ENCODE measurements at places on chromosomes 1 and 21.

- DNase-seq, result no peak
Observed at GRCh38 chr1:167543199-167543990, 10.2 kb downstream of the CREG1 start.

DNA sequence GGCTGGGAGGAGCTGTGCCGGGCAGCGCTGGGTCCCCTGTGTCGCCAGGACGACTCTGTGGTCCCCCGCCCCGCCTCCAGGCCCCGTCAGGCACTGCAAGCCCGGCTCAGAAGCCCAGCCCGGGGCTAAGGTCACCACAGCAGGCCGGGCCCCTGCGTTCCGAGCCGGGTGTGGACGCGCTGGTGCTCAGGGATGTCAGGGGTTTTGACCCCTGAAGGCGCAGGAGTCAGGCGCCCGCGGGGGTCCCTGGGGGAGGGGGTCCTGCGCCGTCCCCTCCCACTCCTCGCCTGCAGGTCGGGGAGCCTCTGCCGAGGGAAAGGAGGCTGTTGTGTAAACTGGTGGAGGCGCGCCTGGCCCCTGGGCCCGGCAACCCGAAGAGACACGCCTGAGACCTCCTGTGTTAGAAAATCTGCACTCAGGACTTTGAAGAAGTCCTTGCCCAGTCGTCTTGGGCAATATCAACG lies 23.7 kb upstream of the TMEM54 start:
- no peak for DNase-seq

- DNase-seq, result no peak
Observed at GRCh38 chr1:232249339-232249738, 380.6 kb downstream of the SIPA1L2 start.

DNA sequence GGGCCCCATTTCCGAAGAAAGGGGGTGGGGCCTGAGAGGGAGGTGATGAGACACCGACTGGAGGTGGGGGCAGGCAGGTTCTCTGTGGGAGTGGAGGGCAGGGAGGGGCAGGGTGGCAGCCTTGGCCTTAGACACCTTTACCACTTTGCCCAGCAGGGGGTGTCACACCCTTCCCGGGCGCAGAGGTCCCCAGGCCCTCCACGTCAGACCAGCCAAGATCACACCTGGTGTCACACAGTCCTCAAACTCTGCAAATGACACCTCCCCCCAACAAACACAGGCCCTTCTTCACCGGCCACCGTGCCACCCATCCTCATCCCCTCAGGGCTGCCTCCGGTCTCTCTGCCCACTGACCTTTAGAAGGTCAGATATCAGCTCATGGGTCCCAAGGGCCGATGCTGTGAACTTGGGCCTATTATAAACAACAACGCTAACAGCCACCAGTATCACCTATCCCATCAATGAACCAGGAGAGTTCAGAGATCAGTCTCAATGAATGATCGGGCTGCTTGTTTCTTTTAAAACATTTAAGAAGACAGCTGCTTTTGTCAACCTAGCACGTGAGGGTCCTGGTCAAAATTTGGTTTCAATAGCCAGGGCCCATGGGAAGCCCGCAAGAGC lies 103.9 kb downstream of the CASZ1 start:
- peak; percentile 53 for DNase-seq

DNA sequence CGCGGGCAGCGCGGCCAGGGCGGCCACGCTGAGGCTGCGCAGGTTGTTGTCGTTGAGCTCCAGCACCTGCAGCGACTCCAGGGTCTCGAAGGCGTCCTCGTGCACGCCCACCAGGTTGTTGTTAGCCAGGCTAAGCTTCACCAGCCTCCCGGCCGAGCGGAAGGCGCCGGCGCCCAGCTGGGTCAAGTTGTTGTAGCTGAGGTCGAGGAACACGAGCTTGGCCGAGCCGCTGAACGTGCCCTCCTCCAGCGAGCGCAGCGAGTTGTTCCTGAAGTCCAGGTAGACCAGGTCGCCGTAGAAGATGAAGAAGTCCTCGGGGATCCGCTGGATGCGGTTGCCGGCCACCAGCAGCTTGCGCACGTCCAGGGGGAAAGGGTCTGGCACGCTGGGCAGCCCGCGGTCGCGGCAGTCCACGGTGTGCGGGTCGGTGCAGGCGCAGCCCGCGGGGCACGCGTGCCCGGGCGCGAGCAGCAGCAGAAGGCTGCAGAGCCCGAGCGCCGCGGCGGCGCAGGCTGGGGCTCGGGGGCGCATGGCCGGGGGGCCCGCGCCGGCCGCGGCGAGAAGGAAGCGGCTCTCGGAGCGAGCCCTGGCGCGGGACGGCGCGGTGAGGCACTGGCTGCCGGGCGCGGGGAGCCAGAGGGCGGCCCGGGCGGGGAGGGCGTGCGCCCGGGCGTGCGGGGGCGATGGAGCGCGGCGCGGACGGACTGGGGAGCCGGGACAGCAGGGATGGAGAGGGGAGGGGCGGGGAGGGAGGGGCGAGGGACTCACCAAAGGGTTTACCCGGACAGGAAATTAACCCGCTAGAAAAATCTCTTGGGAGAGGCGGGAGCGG lies 524 bp downstream of the LRRC38 start:
- no peak for DNase-seq

DNA sequence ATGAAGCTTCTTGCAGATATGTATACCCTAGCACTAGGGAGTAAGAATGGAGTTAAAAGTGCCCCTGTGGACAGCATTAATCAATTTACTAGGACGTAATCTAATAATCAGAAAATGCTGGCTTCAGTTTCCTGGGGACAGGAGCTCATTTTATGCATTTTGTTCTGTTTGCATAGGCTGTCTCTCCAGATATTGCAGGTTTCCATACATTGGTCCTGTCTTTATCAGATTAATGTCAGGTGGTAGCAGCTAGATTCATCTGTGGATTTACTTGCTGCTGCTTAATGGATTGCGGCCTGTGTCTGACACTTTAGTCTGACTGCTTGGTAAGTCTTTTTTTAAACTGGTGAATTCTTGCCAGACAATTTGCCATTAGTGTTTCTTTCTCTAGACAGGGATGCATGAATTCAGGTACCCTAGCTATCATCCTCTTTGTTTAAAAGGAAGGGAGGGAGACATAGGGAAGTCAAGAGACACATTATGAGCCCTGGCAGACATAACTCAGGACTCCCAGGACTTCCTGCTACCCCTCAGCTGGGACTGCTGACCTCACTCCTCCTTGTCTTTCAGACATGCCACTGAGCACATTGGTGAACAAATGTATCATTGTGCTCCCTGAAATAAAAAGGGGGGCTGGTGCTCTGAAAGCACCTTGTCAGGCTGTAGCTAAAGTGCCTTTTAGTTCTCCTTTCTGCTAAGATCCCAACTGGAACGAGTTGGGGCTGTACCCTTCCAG lies 47.7 kb downstream of the NOS1AP start:
- no peak for DNase-seq

DNA sequence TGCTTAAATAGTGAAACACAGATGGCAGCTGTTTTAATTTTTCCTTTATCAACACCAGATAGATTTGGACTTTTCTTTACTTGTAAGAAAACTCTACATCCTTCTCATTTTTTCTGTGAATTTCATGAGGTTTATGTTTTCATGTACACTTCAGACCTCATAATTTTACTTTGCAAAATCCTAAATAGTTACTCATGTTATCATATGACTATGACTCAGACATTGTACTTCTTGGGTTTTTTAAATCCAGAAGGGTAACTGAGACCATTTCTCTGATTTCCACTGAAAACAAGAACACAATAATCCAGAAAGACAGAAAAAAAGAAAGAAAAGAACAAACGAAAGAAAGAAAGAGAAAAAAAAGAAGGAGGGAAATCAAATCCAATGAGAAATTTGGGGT lies 1021.6 kb downstream of the NCAM2 start:
- DNase-seq, result no peak

DNA sequence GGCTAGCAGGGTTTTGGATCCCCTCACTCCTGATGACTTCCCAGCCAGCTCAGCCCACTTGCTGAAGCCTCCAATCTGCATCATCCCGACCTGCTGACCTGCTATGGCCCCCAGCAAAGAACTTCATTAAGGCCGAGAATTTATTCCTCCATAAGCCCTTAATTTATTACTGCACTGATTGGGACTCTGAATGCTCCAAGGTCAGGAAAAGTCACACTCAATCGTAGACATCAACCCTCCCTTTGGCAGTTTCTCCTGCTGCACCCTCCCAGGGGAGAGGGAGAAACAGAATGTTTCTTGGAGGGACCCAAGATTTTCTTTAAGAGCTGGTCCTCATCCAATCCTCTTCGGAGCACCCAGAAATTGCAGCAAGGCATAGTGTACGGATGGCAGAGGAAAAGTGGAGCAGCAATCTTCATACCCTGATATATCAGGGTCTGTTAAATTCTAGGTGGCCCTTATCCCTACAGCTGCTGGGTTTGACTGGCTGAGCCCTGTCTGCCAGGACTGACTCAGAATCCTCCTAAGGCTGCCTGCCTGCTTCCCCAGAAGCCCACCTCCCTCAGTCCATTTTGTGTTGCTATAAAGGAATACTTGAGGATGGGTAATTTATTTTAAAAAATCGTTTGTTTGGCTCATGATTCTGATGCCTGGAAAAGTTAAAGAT lies 62.2 kb downstream of the DMAP1 start:
- no peak for DNase-seq

Data from stimulated activated CD8-positive, alpha-beta memory T cell treated with anti-CD3 and anti-CD28 coated beads, Interleukin-2, amount 100 ng/mL, for 1 hour (primary cell).